ENCODE measurements at places on chromosomes 5 and 9.

GRCh38 chr5:38596981-38597380, 40.5 kb upstream of the LIFR start:
- no peak for DNase-seq

DNA sequence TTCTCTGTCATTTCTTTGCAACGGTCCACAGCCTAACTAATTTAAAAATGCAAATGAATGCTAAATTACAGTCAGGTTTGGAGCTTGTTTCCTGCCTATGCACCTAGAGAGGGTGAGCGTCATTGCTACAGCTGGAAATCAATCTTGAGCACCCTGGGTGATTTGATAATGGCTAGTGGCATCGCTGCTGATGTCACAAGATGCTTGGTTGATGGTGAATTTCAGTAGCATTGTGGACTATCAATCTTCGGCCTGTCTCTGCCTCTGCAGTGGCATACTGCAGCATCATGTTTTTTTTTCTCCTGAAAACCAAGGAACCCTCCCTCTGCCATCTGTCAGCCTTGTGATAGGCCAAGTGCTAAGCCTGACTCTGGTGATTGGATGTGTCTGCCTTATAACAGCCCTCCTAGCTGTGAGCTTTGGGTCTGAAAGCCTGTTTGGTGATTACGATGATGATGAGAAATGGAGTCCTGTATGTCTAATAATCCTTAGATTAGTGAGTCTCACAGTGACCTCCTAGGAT, 75.3 kb downstream of the NMUR2 start:
- DNase-seq = no peak

DNA sequence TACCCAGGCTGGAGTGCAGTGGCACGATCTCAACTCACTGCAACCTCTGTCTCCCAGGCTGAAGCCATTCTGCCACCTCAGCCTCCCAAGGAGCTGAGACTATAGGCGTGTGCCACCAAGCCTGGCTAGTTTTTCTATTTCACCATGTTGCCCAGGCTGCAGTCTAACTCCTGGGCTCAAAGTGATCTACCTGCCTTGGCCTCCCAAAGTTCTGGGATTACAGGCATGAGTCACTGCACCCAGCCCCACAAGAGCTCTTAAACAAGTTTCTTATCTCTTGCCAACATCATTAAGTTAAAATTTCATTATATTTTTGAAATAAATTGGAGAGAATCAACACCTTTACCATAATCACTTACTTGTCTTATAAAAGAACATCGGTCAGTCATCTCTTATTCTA, 280.3 kb downstream of the ARHGEF28 start:
- no peak for DNase-seq

DNA sequence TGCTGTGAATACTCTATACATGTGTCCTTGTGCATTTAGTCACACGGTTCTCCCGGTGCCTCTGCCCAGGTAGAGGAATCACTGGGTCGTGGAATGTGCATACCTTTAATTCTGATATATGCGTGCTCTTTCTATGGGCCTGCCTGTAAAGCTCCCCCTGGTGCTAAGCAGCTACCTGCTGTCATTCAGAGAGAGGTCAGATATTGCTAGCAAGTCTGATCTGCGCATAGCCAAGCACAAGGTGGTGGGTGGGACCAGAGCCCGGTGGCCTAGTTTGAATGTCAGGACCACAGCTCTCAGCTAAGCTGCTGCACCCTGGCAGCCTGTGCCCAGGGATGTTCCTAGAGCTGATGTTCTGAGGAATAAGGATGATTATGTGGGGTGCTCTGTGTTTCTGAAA, 33.4 kb downstream of the TJP2 start:
- no peak for DNase-seq

DNA sequence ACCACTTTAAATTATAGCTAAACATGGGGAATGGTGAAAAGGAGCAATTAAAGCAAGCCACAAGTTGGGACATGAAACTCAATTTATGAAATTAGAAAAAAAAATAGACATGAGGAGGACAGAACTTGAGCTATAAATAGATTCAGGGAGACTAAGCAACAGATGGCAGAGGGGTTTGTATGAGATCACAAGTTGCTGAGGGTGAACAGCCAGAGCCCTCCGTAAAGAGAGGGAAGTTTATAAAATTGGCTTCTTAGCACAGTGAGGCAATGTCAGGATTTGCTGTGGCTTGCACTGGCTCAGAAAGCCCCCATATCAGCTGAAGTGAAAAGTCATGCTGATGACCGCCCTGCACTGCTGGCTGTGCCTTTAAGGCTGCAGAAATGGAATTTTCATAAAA, 443.4 kb upstream of the CD180 start:
- DNase-seq = no peak

DNA sequence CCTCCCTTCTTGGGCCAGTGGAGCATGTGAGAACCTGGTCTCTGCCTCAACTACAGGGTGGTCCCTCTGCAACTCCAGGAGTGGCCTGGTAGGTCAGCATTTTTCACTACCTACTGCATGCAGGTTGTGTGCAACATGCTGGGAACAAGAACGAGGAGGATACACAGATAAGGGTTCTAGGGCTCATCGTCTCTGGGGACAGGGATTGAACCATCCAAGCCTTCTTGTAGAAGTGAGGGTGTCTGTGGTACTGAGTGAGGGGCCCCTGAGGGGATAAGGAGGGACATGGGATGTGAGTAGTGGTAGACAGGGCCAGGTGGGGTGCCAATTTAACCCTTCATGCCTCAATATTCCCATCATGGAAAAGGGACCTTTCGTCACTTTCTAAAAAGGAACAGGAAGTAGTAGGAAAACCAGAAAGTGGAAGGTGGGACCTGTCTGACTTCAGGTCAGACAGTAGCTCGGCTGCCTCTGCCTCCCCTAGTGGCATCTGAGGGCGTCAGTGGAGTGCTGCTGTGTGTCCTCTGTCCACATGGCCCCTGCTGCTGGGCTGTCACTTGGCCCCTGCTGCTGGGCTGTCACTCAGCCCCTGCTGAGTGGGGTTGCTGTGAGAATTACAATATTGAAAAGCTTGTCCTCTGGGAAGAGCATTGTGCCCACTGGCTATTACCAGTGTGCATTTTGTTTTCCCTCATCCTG, 48.6 kb upstream of the RNU6ATAC start:
- no peak for DNase-seq

- DNase-seq = no peak
These were observed 484.8 kb downstream of the EBF1 start for GRCh38 chr5:158614951-158615350.

- no peak for DNase-seq
These were observed 8.0 kb upstream of the PALM2AKAP2 start for GRCh38 chr9:109771796-109772531.

GRCh38 chr5:98401656-98402055, 371.8 kb upstream of the RGMB start:
- no peak for DNase-seq

DNA sequence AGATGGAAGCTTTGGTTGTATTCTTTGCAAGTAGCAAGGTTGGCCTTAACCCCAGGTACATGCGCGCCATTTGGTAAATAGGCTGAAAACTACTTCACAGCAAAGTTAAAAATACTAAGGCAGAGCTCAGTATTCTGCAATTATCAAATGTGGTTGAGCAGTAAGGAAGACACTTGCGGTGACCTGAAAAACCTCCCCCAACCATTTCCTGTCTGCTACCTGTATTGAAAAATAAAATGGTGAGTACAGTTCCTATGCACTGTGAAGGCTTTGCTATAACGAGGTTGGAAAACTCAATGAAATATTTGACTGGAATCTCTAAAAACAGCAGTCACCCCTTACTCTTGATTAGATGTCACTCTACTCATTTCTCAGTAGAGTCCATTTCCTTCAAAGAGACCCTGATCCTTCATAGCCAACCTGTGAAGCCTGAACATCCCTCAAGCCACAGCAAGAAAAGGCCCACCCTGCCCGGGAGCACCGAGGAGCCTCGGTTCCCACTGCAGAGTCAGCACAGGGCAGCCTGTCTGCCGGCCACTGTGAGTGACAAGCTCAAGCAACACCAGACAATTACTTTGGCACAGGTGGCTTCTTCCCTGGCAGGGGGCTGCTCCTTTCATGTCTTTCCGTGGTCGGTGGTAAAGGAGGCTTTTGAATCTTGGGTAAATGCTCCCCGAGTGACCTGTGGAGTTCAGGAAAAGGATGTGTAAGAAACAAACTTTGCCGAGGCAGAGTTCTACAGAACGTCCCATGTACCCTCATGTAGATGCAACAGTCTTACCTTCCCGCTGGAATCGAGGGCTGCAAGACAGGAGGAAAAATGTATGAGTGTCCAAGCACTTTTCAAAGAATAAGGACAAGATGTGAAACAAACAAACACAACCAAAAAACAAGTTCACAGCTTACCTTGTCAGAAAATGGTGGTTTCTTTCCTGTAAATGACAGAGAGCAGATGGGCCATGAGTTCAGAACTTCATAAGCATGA, 29.6 kb downstream of the C5orf58 start:
- no peak for DNase-seq

- DNase-seq = no peak
These were observed 120.2 kb downstream of the RGS3 start for GRCh38 chr9:113583511-113584427.

DNA sequence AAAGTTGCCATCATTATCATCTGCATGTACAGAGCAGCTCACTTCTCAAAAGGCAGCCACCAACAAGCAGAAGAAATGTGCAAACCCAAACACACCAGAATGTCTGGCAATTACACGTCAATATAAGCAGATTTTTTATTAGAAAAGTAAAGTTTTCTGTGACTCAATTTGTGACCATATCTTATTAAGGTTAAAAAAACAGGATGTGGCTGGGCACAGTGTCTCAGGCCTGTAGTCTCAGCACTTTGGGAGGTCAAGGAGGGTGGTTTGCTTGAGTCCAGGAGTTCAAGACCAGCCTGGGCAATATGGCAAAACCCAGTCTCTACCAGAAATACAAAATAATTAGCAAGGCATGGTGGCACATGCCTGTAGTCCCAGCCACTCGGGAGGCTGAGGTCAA, 176.7 kb downstream of the FANCC start:
- no peak for DNase-seq

- DNase-seq = no peak
These were observed 130.8 kb downstream of the ARHGAP26 start for GRCh38 chr5:142900927-142901326.

GRCh38 chr5:93246090-93246855, 334.7 kb downstream of the NR2F1-AS1 start:
- DNase-seq = no peak

DNA sequence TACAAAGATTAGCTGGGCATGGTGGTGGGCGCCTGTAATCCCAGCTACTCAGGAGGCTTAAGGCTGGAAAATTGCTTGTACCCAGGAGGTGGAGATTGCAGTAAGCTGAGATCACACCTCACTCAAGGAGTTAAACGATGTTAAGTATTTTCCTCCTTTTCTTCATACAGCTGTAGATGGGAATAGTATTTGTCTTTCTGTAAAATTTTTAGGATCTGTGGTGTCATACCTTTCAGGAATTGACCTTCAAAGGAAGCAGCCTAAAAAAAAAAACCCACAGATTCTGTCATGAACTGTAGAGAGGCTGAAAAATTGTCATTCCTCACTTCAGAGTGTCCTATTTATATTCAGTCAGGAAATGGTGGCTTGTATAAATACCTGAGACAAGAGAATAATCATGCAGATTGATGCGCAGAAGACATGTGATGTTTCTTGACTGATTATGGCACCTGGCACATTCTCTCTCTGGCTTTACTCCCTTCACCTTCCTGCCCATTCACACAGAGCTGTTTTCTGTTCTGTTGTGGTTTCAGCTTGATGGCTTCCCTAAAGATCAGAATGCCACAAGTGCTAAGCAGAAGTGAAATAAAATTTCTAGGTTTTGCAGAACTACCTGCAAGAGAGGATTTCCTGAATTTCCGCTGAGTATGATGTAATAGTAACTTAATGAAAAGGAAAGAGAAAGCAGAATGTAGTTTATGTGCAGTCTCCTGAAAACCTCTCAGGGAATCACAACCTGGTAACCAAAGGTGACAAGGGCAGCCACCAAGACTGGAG, 3.8 kb downstream of the IFNA1 start:
- no peak for DNase-seq
